ENCODE measurements at places on chromosomes 3 and 15. TPM values are rescaled to one million over a fixed set of nuclear protein-coding genes. Genes with fewer than 3 reads are reported as not detected.

The U2SURP gene
- total RNA-seq: 94.9 TPM

The WDR93 gene
- total RNA-seq: 0.20 TPM

The SLC28A2 gene
- not detected for total RNA-seq

The HCLS1 gene
- total RNA-seq: 0.13 TPM

The ARPIN gene
- 12.6 TPM for total RNA-seq

The UBL7 gene
- 40.7 TPM for total RNA-seq

The TIMP4 gene
- total RNA-seq: 14.6 TPM

The THUMPD3 gene
- 55.0 TPM for total RNA-seq

The FGF12 gene
- total RNA-seq: 0.38 TPM

The SST gene
- not detected for total RNA-seq

The SH3GL3 gene
- 0.68 TPM for total RNA-seq

The RASGRF1 gene
- total RNA-seq: 0.22 TPM

The PRR20G gene
- not detected for total RNA-seq

The NCBP2 gene
- total RNA-seq: 49.0 TPM

The AADACL2 gene
- not detected for total RNA-seq

The FRMD4B gene
- total RNA-seq: 1.4 TPM

The OSBPL10 gene
- 11.4 TPM for total RNA-seq

The KLHL6 gene
- total RNA-seq: not detected

The AMIGO3 gene
- total RNA-seq: 0.59 TPM

The DLEC1 gene
- total RNA-seq: 0.07 TPM

The ALPK3 gene
- total RNA-seq: 0.28 TPM

The ACKR4 gene
- not detected for total RNA-seq

The CHRFAM7A gene
- total RNA-seq: 4.9 TPM

The NPAP1 gene
- not detected for total RNA-seq

The ZNF774 gene
- 1.4 TPM for total RNA-seq

The WNT7A gene
- total RNA-seq: 0.23 TPM

The TGM5 gene
- not detected for total RNA-seq

The PPP1R14D gene
- 0.28 TPM for total RNA-seq

The SCG5 gene
- total RNA-seq: 2.2 TPM

The CLDN1 gene
- 28.6 TPM for total RNA-seq

The MORC1 gene
- total RNA-seq: not detected

The TMEM108 gene
- total RNA-seq: not detected

The CLRN1 gene
- not detected for total RNA-seq

The PRR23A gene
- total RNA-seq: not detected

The CAND2 gene
- 0.26 TPM for total RNA-seq

The RTP3 gene
- total RNA-seq: not detected

The GRAMD2A gene
- total RNA-seq: 0.13 TPM

The CCR8 gene
- not detected for total RNA-seq

The CHRM5 gene
- 0.05 TPM for total RNA-seq

The CCDC39 gene
- total RNA-seq: not detected

The NOX5 gene
- total RNA-seq: 0.38 TPM

The P2RY12 gene
- not detected for total RNA-seq

The ACAN gene
- 0.21 TPM for total RNA-seq

The CHSY1 gene
- total RNA-seq: 29.7 TPM

Measured in A549 treated with DMSO at 1 μM for 4 hours (cell line).